Neuronal stem cell (in vitro differentiated cells): ENCODE measurements at places on chromosomes 11 and 22.

DNA sequence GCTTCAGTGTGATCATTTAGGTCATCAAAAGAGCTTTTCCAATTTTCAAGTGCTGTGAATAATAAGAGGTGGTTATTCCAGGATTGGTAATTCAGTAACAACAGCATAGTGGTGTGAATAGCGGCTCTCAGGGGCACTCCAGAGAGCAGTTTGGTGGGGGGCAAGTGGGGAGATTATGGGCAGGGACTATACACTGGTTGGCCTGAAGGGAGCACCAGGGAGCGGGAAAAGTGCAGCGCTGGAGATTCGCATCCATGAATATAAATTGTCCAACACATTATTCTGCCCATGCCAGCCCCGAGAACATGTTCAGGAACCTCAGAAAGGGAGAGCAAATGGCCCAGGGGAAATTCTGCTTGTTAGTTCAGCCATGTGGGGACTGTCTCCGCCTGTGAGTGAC lies 37.9 kb downstream of the OR6Q1 start:
- no peak for DNase-seq

DNA sequence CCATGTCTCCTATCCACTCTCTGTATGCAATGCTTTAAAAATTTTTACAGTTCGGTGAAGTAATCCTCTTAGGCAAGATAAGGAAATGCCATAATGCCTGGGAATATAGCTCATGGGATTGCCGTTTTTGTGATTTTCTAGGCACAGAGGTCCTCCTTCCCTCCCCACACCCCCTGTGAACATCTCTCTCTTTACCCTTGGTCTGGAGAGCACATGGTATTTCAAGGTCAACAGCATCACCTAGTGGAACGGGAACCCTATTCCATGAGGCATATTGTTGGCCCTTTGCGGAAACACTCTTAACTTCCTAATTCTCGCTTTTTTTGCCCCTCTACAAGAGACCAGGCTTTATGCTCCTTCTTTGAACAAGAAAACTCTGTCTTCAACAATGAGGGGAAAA lies 8.8 kb downstream of the NXPE4 start:
- no peak for DNase-seq

DNA sequence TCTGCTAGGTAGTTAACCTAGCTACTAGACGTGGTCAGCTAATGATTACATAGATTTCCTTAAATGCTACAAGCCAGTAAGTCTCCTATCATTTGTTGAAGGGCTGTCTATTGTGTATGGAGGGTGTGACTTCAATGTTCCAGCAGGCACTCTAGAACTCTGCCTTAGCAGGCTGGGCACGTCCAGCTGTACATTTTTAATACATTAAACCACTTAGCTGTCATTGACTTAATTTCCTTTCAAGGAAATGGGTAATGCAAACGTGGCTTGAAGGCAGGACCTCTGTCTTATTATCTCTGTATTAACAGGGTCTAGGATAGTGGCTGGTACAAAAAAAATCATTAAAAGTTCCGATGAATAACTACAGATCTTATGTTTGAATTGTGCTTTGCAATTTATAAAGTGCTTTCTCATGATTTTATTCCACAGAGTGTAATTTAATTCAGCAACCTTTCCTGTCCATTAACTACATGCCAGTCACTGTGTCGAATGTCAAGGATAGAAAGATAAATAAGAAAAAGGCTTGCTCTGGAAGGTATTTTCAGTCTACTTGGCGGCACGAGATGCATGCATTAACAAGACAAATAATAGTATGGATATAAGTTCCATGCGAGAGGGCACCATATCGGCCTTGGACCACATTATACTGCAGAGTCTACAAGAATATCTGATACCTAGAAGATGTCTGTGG lies 60.3 kb downstream of the APOL3 start:
- DNase-seq: no peak

- DNase-seq: no peak
Observed at GRCh38 chr22:42939941-42940653, 74.9 kb downstream of the PACSIN2 start.

- DNase-seq: no peak
Observed at GRCh38 chr11:102447193-102447592, 5.4 kb downstream of the TMEM123 start.

DNA sequence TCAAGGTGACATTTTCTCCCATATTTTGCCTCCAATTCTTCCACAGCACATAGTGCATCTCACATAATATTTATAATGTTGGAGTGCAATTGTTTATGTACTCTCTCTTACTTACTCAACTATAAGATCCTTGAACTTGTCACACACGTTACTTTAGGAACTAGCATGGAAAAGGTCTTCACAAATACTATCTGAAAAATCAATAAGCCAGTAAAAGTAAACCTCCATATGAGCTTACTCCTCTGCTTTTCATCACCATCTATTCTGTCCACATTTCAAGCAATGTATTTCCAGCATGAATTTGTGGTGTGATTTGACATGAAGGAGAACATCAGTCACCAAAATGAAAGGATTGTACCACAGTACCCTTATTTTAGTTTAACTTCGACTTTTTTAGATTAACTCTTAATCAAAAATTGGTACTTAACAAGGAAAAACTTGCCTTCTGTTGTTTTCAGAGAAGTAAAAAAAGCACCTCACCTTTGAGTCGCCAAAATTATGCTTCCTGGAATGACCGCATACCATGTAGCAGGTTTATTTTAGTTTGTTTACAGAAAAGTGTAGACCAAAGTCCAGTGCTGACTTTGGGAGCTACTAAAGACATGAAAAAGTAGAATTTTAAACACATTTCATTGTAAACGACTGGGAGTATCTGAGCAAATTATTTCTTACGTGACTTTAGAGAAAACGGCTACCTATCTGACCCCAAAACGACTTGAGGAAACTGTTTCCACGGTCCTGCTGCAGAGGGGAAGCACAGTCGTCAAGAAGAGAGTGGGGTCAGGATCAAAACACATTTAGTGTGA lies at the start of gene SLC22A9:
Gene SLC22A9 (plus strand): TSS at position 621 of the 806 bp plus-strand sequence. CDS start 272 bp downstream, outside the sequence.
- DNase-seq: no peak

DNA sequence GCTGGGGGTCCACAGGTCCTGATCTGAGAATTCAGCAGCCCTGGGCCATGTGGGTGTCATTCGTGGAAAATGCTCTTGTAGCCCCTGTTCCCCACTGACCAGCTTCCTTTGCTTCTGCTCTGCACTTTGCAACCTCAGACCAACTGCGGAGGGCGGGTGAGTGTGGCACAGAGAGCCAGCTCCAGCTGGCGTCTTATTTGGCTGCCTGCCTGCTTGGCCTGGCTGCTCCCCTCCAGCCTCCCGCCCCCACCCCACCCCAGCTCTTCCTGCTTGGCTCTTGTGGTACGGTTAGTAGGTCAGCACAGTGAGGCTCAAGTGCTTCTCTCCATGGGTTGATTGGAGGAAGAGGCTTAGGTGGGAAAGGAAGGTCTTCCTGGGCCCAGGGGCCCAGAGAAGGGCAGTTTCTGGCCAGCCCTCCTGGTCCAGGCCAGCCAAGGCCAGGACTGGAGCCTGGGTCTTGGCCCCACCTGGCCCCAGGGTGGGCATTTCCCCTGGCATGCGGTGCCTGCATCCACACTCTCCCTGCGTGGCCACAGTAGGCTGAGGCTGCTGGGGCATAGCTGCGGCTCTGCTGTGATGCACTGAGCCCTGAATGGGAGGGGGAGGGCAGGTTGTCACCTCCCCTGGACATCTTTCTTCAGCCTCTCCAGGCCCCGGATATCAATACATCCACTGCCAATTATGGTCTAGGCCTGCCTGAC lies 26.5 kb downstream of the MYO7A start:
- DNase-seq: no peak

DNA sequence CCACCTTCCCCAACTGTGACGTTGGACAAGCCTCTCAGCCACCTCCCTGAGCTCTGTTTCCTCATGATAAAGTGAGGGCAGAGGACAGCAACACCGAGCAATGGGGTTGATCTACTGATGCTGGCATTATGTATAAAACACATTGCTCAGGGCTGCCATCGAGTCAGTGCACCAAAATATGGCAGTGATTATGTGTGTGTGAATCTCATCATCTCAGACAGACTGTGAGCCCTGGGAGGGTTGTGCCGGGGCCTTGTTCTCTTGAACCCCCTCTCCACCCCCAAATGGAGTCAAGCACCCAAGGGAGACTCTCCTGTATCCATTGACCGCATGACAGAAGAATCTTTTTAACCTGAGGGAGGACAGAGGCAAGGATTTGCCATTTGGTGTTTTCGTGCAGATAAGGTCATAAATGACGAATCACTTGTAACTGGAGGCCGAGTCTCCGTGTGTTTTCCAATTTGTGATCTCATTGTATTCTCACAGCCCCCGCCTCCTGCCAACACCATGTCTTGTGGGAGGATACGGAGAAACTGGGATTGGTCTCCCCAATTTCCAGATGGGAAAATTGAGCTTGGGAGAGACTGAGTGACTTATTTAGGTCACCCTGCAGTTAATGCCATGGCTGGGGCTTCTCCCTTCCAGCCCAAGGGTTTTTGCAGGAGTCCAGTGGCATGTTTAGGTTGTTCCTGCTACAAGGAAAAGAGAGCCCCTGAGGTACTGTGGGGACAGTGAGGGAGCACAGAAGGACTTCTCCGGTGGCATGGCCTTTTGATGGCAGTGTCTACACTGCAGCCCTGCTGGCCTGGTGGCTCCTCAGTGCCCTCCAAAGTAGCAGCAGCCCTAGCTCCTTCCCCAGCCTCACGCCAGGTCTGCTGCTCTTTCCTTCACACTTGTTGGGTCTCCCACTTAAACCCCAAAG lies 52.4 kb downstream of the CHRDL2 start:
- DNase-seq: no peak

GRCh38 chr11:20457934-20458680 lies 70.6 kb downstream of the PRMT3 start:
- DNase-seq: no peak

DNA sequence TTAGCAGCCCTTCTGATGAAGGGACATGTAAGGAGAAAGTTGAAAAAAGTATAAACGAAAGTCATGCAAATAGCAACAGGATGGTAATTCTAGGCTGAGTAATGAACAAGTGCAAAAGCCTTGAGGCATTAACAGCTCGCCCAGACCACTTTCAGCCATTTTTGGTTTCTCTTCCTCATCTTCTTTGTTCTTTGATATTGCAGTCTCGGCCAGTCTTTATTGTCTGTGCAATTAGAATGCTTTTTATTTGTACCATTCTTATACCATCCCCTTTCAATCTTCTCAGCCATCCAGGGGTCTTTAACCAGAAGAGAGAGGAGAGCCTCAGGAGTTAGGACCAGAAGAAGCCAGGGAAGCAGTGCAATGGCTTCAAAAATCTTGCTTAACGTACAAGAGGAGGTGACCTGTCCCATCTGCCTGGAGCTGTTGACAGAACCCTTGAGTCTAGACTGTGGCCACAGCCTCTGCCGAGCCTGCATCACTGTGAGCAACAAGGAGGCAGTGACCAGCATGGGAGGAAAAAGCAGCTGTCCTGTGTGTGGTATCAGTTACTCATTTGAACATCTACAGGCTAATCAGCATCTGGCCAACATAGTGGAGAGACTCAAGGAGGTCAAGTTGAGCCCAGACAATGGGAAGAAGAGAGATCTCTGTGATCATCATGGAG lies 7.3 kb downstream of the TRIM34 start:
- no peak for DNase-seq

- no peak for DNase-seq
Observed at GRCh38 chr11:61895718-61896059, 4.3 kb upstream of the FADS3 start.

DNA sequence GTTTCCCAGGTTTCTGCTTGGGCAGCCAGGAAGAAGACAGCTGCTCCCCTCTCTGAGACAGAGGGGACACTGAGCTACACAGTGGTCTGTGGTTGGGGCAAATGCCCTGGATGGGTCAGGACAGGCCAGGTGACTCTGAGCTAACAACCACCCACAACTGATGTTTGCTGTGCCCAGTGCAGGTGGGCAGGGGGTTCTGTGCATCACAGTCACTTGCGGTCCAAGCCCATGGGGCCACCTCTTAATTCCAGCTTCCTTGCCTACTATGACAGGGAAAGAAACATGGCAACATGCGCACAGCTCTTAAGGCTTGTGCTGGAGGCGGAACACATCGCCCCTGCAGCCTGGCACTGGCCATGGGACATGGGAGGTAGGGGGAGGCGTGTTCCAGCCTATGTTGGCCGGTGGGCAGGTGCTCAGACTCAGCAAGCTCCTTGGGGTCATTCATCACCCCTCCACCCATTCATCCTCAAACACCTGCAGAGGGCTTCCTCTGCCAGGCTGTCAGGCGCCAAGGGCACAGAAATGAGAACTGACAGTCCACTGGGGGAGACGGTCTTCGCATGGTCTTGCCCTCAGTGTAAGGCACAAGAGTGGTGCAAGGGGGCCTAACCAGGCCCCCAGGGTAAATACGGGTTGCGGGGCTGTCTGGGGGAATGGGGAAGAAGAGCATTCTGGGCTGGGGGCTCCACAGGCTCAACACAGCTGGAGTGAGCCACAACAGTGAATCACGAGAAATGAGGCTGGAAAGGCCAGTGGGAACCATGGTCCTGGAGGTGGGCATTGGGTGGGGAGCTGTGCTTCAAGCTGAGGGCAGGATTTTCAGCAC lies 55.6 kb downstream of the ARFGAP3 start:
- no peak for DNase-seq

DNA sequence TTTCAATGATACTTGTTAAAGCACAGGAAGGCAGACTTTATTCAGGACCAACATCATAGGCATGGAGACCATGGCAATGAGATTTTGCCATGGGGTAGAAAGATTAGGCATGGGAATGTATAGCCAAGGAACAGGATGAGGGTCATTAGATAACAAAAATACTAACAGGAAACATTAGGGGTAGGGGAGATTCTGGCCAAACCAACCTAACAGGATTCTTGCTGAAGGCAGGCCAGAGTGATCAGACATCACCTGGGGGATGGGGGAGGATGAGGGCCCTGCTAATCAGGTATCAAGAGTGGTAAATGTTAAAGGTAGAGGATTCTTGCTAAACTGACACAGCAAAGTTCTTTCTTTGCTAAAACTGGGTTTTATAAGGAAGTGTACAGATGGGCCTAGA lies 481.8 kb downstream of the ETS1 start:
- no peak for DNase-seq
